ENCODE measurements at places on chromosomes 7 and 10.

GRCh38 chr7:90607196-90607595 is 11.1 kb downstream of the CDK14 start:
- no peak for DNase-seq

DNA sequence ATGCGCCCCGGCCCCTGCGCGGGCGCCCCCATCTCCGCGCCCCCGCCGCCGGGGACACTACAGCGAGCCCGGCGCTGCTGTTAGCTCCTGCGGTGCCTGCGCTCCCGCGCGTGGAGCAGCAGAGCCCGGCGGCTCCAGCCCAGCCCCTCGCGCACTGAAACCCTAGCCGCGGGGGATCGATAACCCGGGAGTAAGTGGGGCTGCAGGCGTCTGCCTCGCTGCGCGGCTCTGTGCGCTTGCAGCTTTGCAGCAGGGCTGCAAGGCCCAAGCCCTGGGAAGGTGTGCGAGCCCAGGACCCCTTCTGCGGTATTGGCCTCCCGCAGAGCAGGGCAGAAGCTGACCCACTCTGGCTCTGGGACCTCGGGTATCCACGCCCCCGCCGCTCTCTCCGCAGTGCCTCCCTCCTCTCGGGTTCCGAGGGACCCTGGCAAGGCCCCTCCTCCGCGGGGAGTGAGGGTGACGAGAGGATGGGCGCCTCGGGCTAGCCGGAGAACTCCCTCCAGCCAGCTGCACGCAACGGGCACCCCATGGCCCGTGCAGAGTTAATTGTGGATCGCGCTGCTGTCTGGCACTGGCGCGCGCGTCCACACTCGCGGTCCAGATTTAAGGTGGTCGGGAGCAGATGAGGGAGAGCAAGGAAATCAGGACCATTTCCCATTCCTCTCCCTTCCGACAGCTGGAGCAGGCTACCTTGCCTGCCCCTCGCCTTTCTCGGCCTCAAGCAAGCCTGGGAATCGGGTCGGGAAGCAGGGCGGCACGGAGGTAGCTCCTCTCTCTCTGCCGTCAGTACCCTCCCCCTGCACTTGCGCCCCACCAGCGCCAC is 2.1 kb downstream of the SHH start:
- DNase-seq, result no peak

- DNase-seq, result peak; percentile 55
Observed at GRCh38 chr10:95601116-95601719, 40.0 kb upstream of the SORBS1 start.

DNA sequence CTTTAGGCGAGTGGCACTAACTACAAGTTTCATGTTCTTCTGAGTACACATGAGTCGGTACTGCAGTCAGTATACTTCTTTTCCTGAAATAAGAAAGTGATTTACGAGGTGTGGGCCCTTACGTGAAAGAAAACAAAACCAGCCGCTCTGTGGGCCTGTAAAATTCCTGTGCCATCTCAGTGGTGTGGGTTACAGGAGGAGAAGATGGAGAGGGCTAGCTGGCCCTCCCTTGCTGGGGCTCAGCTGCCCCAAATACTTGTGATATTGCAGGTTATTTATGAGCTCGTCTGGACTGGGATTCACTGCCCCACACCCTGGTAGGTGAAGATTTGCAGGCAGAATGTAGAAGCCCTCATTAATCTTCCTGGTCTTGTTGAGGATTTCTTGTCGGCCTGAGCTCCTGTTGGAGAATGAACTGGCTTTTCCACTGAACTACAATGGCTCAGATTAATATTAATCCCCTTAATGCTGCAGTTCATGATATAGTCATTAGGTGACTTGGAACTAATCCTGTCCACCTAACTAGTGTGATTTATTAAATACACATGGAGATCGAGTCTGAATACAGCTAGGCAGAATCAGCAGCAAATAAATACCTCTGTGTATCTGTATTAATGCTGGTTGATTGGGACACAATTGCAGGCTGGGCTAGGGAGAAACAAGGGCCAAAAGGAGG is 68.0 kb downstream of the GBF1 start:
- no peak for DNase-seq

- DNase-seq, result no peak
Observed at GRCh38 chr10:117454502-117454901, 79.3 kb upstream of the PDZD8 start.

DNA sequence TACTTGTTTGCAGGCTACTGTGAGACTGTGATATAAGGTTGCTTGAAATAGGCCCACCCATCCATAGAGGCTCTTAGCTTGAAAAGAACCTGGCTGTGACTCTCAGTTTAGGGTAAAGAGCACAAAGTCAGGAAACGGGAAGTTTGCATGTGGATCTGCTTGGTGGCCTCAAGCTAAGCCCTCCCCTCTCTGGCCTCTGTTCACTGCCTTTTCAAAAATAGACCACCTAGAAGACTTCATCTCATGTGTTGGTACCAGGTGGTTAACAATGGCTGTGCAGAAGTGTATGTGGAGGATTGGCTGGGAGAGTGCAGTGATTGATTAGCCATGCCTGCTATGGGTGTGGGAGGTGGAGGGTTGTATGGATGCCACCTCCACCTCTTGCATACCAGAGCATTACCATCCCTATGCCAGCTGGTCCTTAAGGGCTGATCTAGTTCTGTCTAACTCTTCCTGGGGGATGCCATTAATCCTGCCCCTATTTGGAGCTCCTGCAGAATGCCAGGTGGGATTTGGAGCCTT is 122.0 kb downstream of the ZMIZ1 start:
- no peak for DNase-seq
